ENCODE measurements at places on chromosomes 4 and X. TPM values are rescaled to one million over a fixed set of nuclear protein-coding genes. Genes with fewer than 3 reads are reported as not detected.

LIAS gene
- 18.8 TPM for total RNA-seq

EDNRA gene
- total RNA-seq, result 41.8 TPM

SCLT1 gene
- 39.7 TPM for total RNA-seq

MPC1L gene
- total RNA-seq, result not detected

MAGEE1 gene
- total RNA-seq, result 1.6 TPM

PRR32 gene
- 53.2 TPM for total RNA-seq

CT55 gene
- not detected for total RNA-seq

GAR1 gene
- total RNA-seq, result 4.7 TPM

CABS1 gene
- total RNA-seq, result not detected

IL3RA gene
- total RNA-seq, result 6.3 TPM

TDO2 gene
- total RNA-seq, result not detected

TBC1D8B gene
- 8.4 TPM for total RNA-seq

ARAP2 gene
- 2.6 TPM for total RNA-seq

OPN1MW3 gene
- total RNA-seq, result not detected

MAGEE2 gene
- total RNA-seq, result not detected

CHRDL1 gene
- total RNA-seq, result 12.5 TPM

ARHGAP36 gene
- total RNA-seq, result 292 TPM

GPM6B gene
- total RNA-seq, result 18.8 TPM
